ENCODE measurements at places on chromosomes 1 and 21. TPM values are rescaled to one million over a fixed set of nuclear protein-coding genes. Genes with fewer than 3 reads are reported as not detected.

- DNase-seq: no peak
Observed at GRCh38 chr1:230828421-230828820, 39.9 kb downstream of the C1orf198 start.

DNA sequence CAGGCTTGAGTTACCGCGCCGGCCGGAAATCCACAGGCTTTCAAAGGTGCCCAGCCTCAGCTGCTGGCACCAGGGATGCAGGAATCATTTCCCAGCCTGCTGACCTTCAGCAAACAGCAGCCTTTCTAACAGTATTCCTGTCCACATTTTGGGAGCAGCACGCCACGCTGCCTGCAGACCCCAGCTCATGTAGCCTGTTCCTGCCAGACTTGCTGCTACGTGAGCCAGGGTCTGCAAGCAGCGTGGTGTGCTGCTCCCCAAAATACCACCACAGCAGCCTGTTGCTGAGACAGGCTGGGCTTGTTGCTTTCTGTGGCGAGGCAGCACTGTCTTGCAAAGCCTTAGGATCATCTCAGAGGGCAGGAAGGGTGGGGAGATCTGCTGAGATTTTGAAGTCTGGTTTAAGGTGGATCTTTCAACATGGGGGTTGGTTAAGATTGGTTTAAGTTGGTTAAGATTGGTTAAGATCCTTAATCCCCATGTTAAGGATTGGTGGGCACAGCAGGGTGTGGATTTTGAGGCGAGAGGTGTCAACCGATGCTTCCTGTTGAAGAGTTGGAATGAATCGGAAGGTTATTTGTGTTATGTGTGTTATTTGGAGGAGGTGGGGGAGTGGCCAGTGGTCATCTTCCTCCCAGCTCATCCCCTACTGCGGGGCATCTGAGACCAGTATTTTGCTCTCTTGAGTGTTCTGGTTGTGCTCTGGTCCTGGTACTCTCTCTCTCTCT, 12.9 kb downstream of the FAAH start:
- no peak for DNase-seq

Gene NEK2
- total RNA-seq: 3.8 TPM

GRCh38 chr21:25942135-25942534, 207.4 kb downstream of the GABPA start:
- no peak for DNase-seq

DNA sequence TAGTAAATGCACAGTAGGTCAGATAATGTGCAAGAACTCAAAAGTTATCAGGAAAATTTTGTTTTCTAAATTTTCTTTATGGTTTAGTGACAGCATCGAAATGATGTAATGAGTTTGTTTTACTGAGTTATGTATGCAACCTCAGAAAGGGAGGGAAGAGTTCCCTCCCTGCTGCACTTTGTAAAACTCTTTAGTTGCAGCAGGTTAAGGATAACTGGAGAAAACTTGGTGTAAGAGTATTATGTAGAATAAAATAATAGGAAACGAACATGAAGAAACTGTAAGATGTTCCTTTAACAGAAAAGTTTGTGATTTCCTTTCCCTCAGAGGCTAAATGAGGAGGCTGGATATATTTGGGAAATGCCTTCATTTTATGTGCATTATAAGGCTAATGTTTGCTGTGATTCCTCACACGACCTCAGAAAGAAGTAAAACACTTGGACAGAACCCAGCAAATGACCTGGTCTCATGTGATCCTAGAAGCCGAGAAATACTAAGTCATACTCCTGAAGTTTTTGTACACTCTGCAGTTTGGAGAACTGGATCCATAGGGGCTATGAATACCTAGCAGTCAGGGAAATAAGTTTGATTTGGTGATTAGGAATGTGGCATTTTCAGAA, 35.4 kb downstream of the ADGRL2 start:
- no peak for DNase-seq

DNA sequence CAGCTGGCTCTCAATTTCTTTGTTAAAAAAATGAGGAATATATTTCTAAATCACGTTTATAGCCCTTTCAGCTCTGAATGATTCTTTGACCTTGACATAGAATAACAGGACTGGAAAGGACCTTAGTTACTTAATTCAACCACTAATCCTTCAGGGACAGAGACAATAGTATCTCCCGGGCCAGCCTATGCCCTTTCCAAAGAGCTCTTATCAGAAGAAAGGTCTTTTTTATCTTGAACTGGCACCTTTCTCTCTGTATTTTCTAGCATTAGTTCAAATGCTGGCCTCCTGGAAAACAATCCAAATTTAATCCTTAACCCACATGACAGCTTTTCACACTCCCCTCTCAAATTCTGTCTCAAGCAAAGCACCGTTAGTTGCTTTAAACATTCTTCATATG, 44.8 kb upstream of the FBXO28 start:
- DNase-seq: no peak

GRCh38 chr1:24606621-24607020, 36.5 kb upstream of the SRRM1 start:
- DNase-seq: no peak

Gene LMX1A
- not detected for total RNA-seq

GRCh38 chr1:24926563-24927249, 3.4 kb downstream of the RUNX3 start:
- DNase-seq: peak; percentile 34

DNA sequence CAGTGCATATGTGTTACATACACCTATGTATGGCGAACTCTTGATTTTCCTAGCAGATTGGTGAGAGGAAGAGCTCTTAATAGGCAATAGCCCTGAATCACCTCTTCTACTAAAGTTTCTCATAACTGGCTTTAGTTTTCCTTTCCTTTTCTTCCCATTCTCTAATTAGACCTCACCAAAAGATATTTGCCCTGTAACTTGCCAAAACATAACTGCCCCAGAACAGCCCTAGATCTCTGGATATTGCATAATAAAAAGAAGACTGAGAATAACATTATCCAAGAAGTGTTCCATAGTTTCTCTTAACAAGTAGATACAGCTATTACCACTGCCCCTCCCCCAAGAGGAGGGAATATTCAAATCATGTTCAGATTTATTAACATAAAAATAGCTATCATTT, 16.3 kb downstream of the SGIP1 start:
- DNase-seq: no peak

- no peak for DNase-seq
Observed at GRCh38 chr1:22613951-22614350, 22.5 kb upstream of the C1QA start.

Gene RAP1GAP
- 20.7 TPM for total RNA-seq

DNA sequence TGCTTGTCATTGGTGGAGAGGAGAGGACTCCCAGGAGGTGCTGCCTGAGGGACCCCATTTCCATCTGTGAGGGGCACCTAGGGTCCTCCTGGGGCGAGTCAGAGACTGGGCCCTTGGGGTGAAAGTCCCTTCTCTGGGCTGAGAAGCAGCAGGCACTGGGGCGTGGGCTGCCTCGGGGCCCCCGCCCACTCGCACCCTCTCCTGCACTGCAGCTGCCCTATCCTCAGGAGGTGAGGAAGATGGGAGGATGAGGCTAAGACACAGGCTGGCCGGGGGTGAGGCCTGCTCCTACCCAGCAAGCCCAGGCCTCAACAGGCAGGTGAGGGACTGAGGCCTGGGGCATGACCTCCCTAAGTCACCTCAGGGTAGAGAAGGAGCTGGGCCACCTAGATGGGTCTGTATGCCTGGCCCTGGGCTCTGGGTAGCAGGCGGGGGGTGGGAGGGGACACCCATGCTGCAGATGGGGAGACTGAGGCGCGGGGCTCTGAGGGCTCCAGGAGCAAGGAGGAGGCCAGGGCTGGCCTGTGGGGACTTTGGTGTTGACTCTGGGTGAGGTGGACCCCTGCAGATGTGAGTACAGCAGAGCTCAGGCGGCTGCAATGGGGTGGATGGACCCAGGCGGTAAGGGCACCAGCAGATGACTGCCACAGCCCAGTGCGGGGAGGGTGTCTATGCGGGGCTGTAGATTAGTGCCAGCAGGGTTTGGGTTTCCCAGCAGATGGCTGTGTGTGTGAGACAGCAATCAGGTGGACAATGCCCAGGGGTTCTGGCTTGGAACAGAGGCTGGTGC, 10.4 kb upstream of the ZNF669 start:
- no peak for DNase-seq

Gene RIPK4
- 10.5 TPM for total RNA-seq

All from left lung (tissue), 14 donors.